NCI-H1436 (cell line): ENCODE measurements at places on chromosomes 16 and 17.
A peak's percentile ranks its signal among the peaks of the same experiment; 100 is the strongest.

DNA sequence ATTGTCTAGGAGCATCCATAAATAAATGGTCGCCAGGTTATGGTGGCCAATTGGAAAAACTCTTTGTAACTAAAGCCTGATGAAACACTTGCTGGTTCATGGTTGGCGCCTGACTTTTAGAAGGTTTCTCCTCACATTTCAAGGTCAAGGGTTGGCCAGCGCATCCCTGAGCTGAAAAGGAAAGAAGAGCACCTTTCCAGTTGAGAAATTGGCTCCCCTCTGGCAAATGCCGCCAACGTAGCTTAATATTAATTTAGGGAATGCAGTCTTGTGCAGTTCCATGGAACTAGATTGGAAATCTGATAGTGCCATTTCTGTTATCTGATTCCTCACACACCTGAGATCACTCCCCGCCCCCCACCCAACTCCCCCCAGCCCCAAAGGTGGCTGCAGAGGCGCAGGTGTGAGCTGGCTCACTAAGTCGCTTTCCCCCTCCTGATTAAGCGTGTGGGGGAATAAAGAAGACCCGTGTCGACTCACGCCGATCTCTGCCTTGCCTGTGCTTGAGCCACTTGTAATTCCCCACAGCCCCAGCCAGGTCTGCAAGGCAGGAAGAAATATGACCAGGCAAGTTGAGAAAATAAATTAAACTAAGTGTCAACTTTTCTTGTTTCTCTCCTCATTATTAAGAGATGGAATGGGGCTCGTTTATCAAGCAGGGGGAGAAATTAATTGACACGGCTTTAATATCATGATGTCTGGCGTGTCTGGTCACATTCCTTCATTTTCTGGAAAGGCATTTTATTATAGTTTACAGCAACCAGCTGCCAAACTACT is 157.7 kb downstream of the CCDC182 start:
- no peak for DNase-seq

- no peak for DNase-seq
Observed at GRCh38 chr17:74759941-74760340, 11.5 kb downstream of the NHERF1 start.

GRCh38 chr17:5763595-5764306 is 179.4 kb upstream of the NLRP1 start:
- no peak for DNase-seq

GRCh38 chr17:36463916-36464764 is 22.3 kb upstream of the ZNHIT3 start:
- peak; percentile 29 for DNase-seq

GRCh38 chr16:75635036-75635435 is 12.0 kb upstream of the ADAT1 start:
- DNase-seq: no peak

- DNase-seq: no peak
Observed at GRCh38 chr16:67893743-67894399, 817 bp downstream of the PSKH1 start.

DNA sequence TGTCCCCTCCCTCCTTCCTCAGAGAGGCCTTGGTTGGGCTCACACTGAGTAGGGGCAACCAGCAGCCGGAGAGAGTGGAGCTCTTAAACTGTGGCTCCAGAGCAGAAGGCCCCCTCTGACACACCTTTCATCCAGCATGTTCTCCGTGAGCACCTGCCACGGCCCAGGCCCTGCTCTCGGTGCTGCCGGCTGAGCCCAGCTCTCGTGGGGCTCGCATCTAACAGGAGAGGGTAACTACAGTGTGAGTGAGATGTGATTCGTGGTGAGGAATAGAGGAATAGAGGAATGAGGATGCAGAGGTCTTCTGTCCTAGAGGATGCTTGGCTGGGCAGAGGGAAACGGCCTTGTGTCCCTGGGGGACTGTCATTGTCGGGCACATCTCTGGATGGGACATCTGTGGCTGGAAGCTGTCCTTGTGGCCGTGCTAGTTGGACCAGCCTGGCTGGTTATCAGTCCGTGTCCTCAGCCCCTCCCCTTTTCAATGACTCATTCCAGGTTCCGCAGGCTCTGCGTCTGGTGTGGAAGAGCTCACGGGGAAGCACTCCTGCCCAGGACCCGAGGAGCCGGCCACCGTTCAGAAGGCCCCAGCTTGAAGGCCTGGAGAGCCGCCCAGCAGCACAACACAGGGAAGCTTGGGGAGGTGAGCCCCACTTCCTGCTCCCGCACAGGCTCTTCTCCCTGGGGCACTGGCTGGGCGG is 11.9 kb upstream of the DNASE1 start:
- no peak for DNase-seq

DNA sequence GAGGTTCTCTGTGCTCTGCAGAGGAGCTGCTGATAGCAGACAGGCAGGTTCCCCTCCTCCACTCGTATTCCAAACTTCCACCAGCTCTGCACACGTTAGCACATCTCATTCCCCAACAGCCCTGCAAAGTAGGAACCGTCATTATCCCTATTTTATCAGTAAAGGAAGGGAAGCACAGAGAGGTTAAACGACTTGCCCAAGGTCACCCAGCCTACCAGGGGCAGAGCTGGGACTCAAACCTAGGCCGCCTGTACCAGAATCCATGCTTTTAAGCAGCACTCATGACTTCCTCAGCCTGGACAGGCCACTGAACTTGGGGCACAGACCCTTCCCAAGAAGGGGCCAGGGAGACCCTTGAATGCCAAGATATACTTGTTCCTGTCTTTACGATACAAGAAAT is 75.2 kb downstream of the CRISPLD2 start:
- no peak for DNase-seq

GRCh38 chr16:281660-282255 is 1.2 kb upstream of the PDIA2 start:
- no peak for DNase-seq

DNA sequence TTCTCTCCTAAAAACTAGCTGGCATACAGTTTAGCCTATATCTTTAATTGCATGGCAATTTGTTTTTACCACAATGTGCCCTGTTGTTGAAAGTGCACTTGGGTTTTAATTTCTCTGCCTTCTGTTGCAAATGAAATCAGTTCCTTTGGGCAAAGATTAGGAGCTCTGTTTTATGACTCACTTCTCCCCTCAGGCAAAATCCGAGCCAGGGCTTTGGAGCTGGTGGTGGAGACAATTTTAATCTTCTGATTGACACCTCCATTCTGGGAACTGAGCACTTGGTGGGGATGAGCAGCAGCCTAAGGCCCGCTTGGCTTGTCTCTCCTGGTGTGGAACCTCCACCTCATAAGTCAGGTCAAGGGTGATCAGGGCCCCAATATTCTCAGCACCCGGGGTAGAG is 13.3 kb upstream of the MYH8 start:
- DNase-seq: no peak

DNA sequence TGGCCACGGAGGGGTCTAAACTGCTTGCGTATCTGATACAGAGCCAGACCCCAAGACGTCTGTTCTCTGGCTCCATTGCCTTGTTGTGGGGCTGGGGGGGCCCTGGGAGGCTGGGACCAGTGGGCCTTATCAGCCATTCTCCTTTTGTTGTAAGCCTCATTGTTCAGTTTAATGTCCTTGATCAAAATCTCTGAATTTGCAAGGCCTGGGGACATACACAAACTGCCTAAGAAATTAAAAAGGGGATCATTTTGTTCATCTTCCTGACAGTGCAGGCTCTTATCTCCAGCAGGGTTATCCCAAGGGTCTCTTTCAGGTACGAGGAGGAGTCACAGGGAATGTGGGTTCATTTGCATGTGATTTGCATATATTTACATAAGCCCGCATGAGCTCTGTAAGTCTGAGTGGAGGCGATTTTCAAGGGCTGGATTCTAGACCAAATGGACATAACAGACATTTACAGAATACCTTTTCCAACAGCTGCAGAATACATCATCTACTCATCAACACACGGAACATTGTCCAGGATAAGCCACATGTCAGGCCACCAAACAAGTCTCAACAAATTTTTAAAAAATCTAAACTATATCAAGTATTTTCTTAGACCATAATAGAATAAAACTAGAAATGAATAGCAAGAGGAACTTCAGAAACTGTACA is 269.8 kb downstream of the RBFOX1 start:
- DNase-seq: no peak

- DNase-seq: no peak
Observed at GRCh38 chr17:42608305-42609181, 631 bp downstream of the RETREG3 start.

- DNase-seq: no peak
Observed at GRCh38 chr16:85992359-85992758, 93.4 kb downstream of the IRF8 start.

DNA sequence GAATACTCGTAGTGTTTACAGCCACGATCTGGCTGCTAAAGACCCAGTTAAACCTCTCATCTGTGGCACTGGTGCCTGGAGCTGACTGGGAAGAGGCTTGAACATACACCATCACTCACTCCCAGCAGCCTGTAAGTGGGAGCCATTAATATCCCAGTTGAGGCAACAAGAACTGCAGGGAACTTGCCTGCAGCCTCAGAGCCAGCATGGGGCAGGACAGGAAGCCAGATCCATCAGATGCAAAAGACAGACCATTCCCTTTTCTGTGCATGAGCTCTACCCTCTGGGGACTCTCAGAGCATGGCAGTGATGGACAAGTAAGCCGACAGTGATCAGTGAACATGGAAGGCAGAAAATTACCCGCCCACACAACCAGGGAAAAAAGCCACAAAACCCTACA is 91.8 kb downstream of the TMEM132E start:
- no peak for DNase-seq

- DNase-seq: no peak
Observed at GRCh38 chr16:87245511-87245910, 71.7 kb downstream of the C16orf95 start.

GRCh38 chr16:65509172-65509571 is 387.3 kb upstream of the CDH11 start:
- no peak for DNase-seq

- DNase-seq: no peak
Observed at GRCh38 chr16:56260378-56261160, 69.3 kb downstream of the GNAO1 start.

- DNase-seq: no peak
Observed at GRCh38 chr16:89693931-89694783, 7.3 kb downstream of the SPATA2L start.

DNA sequence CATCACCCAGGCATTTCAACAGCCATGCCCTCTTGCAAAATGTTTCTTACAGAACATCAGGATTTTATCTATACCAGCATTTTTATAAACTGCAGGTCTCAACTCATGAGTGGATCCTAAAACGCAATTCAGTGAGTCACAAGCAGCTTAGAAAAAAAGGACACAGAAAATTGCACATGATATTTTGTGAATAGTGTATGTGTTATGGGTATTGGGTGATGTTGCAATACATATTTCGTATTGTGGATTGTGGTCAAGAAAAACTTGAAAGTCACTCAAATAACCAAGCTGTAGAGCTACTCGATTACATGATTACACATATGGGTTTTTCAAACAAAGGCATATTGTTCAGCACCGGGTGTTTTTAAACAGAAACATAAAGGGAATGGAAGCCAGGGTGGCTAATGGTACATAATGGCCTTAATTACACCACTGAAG is 1.4 kb downstream of the WIPI1 start:
- DNase-seq: peak; percentile 81

GRCh38 chr16:70429888-70430666 is 8.8 kb downstream of the ST3GAL2 start:
- DNase-seq: no peak

DNA sequence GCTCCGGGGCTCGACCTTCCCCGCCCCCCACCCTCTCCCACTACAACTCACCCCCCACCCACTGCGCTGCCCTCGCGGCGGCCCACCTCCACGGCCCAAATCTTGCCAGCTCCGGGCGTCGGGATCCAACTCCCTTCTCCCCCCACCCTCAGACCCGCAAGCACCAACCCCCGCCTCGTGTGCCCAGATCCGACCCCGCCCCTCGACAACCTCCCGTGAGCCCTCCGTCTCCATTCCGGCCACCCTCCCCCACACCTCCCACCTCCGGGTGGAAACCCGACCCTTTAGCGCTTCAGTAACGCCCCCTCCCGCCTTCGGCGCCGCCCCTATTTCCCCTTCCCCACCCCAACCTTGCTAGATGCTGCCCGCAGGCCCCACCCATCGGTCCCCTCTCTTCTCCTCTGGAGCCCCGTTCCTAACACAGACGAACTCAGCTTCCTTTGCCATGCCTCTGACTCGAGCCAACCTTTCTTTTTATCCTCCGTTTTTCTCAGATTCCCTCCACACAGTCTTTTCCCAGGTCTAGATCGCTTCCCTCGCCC is 717 bp downstream of the UBE2Z start:
- peak; percentile 97 for DNase-seq

DNA sequence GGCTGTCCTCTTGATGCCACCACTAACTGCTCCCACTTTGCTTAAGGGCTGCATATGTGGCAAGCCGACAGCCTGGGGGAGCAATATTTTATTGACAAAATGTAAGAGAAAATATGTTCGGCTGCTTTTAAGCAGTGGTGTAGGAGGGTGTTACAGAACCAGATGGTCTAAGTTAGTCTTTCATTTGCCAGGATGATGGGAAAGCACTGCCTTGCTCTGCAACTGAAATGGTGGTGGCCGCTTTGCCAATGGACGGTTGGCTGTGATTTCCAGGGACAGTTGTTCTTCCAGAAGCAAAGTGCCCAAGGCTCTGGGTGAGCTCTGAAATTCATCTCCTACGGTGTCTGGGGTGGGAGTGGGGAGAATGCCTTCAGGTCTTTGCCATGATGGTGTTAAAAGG is 469.3 kb downstream of the TOX3 start:
- DNase-seq: no peak

GRCh38 chr17:72488555-72489271 is 367.9 kb downstream of the SOX9 start:
- no peak for DNase-seq

DNA sequence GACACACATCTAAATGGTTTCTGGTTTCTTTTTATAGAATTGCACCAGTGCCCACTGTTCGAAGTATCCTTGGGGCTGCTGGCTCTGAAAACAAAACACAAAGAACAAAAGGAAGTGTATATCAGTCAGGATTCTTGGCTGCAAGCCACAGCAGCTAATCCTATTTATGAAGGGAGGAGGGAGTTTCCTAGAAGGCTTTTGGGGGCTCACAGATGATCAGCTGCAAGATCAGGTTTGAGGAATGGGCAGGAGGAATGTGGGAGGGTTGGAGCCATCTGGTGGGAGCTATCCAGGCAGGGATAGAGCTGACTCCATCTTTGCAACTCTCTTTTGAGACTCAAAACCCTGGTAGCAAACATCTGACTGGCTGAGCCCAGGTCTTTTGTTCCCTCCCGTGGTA is 118.3 kb upstream of the EEF2KMT start:
- no peak for DNase-seq

DNA sequence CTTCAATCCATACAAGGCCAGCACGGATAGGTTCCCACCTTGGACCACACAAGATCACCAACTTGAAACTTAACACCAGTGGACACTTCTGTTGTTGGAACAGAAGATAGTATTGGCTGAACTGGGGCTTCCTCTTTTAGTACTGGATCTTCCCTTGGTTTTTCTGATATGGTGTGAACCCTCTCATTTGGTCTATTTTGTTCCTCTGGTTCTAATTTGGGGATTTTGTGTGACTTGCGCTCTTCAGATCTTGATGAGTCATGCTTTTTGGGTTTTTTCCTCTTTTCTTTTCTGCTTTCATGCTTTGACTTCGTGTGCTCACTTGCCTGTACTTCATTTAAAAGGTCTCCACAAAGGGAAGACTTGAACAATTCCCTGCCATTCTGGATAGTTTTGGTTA is 39.0 kb downstream of the SOST start:
- no peak for DNase-seq
